NCI-H187 treated with DMSO at 0.1 percent for 48 hours (cell line): ENCODE measurements at places on chromosomes 4 and X.

- no peak for DNase-seq
Measured at GRCh38 chrX:19443869-19444526, 71.3 kb downstream of the MAP3K15 start.

GRCh38 chr4:185472103-185472542, 590 bp upstream of the CCDC110 start:
- DNase-seq: no peak

DNA sequence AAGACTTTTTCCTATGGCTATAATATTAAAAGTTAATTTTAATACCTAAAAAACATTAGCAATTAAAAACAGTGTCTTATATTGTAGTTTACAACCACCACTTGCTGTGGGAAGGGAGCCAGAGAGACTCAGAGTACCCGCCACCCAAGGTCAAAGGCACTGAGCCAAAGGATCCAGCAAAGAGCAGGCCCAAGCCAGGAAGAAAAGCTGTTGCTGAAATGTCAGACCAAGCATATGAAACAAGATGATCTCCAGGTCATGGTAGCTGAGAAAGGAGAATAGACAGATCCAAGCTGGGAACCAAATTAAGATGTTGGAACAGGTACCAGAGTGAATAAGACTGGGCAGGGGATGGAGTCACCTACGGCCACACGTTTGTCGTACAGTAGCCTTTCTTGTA, 18.8 kb upstream of the ATOH1 start:
- no peak for DNase-seq

DNA sequence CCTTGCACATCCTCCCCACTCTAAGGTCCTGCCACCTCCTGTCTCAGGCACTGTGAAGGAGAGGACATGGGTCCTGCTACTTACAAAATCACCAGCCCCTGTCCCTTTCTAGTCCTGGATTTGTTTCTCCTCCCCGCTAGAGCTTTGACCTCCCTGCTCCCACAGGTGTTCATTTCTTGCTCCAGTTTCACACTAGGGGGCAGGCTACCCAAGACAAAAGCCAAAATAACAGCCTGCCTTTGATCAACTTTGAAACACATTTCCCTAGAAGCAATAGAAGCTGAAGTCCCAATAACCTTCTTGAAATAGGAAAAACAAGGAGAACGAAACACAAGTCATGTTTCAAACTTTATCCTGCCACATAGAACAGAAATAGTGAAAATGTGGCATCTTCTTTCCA, 164.4 kb downstream of the QDPR start:
- no peak for DNase-seq

GRCh38 chrX:21735038-21735767, 22.7 kb downstream of the SMPX start:
- DNase-seq: no peak

- DNase-seq: no peak
Measured at GRCh38 chr4:183971929-183972490, 66.9 kb downstream of the STOX2 start.

DNA sequence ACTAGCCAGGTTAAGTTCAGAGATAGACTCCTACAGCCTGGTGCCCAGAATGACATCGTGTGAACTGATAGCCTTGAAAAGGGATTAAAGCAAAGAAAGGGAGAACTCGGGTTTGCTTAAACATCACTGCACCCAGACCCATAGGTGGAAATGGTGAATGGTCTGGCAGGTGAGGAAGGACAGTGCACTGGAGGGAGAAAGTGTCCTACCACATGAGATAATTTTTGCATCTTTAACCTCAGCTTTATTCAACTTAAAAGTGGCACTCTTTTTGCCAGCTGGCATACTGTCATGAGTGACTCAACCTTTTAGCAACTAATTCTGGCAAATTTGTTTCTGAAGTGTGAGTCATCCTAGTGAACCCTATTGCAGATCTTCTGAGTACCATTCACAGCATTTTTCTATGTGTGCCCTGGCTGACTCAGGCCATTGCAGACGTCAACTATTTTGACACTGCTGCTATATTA, 53.0 kb upstream of the DAPP1 start:
- DNase-seq: no peak

DNA sequence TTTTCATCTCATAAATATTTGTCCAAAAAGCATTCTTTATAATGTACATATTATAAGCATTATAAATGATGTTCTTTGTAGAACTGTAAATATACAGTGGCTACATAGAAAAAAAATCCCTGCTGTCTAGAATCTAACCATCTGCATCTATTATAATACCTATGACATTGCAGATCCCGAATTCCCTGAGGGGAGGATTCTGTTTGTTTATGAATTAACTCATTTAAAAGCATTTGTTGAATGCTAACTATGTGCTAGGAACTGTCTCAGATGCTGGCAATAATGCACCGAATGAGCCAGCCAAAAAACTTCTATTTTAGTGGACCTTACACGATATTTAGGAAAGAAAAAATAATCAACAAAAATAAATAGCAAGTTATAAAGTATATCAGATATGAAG, 189.6 kb downstream of the PACRGL start:
- DNase-seq: no peak

DNA sequence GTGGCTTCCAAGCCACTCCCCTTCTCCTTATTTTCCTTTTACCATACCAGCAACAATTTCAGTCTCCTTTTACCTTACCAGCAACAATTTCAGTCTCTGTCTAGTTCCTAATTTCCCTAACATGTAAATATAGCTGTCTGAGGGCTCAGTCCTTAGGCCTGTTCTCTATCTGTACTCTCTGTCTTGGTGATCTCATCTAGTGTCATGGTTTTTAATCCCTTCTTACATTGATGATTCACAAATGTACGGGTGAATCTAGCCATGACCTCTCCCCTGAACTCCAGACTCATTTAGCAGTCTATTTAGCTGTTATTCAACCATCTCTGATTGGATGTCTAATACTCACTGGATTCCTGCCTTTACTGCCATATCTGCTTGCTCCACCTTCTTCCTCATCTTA, 7.2 kb downstream of the IL15 start:
- no peak for DNase-seq

DNA sequence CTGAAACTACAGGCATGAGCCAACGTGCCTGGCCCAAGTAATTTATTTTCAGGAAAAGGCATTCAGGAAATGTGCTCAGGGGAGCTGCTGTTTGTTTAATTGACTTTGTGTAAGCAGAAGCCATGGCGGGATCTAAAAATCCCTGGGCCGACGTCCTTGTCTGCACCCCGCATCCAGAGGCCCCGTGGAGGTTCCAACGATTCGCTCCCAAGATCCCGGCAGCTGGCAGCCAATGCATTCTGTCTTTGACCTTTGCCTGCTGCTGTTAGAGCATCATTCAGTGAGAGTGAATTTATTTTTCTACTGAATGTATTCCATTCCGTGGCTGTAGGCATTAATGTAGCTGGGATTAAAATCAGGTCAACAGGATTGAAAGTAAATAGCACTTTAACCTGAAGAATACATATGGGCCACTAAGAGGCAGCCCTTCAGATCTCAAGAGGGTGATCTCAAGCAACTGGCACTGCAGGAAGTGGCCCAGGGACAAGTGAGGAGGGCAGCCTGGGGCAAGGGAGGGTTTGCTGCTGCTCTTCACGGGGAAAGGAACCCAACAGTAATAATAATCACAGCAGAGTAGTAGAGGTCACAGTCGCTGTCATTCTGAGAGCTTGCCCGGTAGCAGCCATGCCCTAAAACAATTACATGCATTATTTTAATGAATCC, 75.2 kb downstream of the PSAPL1 start:
- peak; percentile 86 for DNase-seq

- DNase-seq: no peak
Measured at GRCh38 chr4:174214101-174214878, 69.2 kb downstream of the FBXO8 start.

- DNase-seq: no peak
Measured at GRCh38 chrX:118211891-118212816, 95.5 kb upstream of the KLHL13 start.

DNA sequence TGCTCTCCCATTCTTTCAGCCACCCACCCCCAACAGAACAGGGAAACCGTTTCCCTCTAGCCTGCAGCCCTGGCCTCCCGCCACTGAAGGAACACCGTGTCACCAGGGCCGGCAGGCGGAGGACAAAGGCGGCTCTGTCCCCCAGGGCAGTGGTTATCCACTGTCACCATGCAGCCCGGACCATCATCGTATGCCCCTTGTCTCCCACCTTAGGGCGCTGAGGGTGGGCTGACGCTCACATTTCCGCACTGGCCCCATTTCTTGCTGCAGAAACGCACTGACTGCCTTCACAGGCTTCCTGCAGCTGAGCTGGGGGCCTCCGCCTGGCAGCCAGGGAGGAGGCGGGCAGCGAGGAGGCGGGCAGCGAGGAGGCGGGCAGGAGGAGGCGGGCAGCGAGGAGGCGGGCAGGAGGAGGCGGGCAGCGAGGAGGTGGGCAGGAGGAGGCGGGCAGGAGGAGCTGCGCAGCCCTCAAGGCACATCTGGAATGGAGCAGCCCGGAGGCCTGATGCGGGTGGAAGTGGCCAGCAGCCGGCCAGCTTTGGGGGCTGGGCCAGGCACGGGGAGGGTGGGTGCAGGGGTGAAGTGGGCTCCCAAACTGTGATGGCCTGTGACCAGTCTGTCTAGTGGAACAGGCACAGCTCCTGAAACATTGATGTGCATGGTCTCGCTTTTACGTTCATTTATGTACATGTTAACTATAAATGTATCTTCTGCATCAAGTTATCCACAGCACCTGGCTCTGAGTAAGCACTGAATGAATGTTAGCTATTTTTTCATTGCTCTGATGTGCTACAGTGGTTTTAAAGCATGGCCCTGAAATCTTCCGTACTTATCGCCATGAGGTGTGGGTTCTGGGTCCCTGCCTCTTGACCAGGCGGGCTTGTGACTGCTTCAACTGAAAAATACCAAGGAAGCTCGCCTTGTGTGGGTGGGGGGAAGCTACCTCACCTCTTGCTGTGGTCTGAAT, 20.6 kb upstream of the KIAA0232 start:
- DNase-seq: no peak

- DNase-seq: no peak
Measured at GRCh38 chr4:82620126-82620735, 58.4 kb upstream of the TMEM150C start.

GRCh38 chr4:135552131-135552530, 1350.5 kb upstream of the PABPC4L start:
- DNase-seq: no peak

GRCh38 chrX:80578517-80579105, 158.4 kb downstream of the TENT5D start:
- no peak for DNase-seq

GRCh38 chr4:148998719-148999118, 556.5 kb upstream of the NR3C2 start:
- no peak for DNase-seq

- no peak for DNase-seq
Measured at GRCh38 chr4:138112389-138112788, 129.8 kb downstream of the SLC7A11 start.

- no peak for DNase-seq
Measured at GRCh38 chr4:10704430-10704810, 19.9 kb upstream of the CLNK start.

DNA sequence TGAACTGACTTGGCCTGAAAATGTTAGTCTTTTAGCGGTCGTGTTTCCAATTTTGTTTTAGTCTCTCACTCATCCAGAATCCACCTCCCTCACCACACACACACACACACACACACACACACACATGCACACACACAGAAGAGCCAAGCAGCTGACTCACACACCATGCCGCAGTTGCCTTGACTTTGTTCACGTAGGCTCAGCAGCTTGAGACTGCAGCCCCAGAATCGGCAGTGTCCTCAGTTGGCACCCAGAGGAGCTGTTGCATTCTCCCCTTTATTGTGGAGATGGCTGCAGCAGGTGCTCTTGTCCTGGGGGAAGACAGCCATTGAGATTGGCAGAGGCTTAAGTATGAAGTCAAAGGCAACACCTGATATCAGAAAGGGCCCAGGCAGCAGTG, 20.9 kb upstream of the XPNPEP2 start:
- no peak for DNase-seq

DNA sequence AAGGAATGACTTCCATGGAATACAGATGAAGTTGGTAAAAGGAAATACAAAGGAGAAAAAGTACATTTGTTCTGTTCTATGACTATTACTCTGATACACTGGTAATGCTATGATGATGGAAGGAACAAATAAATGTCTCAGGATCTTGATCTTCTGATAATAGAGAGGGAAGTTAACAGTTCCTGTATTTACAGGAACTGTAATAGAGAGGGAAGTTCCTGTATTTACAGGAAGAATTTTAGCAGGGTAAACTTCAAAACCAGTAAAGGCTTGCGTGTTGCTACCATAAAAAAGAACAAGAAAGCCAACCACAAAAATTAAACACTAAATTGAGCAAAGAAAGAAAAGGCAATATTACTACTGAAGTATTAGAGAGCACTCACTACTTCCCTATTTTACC, 91.7 kb upstream of the HPGD start:
- DNase-seq: no peak

DNA sequence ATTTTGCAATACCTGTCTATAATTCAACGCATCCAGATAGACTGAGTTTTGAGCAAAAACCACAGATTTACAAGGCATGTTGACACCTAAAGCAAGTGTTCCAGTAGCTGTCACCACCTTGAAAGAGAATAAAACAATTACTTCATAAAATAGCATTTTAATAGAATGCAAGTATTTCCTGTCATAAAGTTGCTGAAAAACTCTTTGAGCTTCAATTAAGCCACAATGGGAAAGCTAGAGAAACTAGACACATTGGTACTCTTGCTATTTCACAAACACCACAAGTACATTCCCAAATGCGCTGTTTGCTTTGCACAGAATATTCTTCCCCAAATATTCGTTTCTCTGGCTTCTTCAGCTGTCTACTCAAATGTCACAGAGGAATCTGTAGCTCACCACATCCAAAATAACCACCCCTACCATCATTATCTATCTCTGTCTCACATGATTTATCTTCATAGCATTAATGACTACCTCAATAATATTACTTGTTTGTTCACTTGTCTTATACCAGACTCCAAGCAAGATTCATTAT, 70.3 kb downstream of the DDX60 start:
- no peak for DNase-seq

- DNase-seq: no peak
Measured at GRCh38 chrX:3963980-3964379, 250.5 kb upstream of the PRKX start.

GRCh38 chr4:65951177-65951576, 280.9 kb upstream of the EPHA5 start:
- no peak for DNase-seq

DNA sequence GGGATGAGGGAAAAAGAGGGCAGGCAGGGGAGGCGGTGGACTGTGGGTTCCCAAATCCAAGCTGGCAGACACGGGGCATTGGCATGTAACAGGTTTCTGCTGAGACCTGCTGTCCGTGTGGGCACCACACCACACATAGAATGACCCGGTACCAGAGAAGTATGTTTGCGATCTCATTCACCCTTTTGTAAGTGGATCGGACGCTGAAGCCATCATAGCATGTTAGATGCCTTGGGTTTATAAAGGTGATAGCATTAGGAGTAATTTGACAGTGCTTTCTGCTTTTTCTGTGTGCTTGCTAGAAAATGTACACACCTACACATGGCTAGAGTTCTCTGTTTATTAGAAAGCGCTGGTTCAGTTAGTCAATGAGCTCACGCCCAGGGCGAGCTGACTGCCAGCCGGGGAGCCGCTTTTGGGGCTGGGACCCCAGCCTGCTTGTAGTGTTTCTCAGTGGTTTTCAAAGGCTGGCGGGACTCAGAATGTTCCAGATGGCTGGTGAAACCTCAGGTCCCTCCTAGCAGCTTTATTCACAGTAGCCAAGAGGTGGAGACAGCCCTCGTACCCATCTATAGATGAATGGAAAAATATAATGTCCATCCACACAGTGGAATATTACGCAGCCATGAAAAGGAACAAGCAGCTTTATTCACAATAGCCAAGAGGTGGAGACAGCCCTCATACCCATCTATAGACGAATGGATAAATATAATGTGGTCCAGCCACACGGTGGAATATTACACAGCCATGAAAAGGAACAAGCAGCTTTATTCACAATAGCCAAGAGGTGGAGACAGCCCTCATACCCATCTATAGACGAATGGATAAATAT, 579 bp downstream of the IL3RA start:
- no peak for DNase-seq
